Right renal pelvis (tissue), 4 donors: ENCODE measurements at places on chromosomes 1 and 21. TPM values are rescaled to one million over a fixed set of nuclear protein-coding genes. Genes with fewer than 3 reads are reported as not detected.

GRCh38 chr1:99646868-99647267 lies 955 bp downstream of the PALMD start:
- no peak for DNase-seq

DNA sequence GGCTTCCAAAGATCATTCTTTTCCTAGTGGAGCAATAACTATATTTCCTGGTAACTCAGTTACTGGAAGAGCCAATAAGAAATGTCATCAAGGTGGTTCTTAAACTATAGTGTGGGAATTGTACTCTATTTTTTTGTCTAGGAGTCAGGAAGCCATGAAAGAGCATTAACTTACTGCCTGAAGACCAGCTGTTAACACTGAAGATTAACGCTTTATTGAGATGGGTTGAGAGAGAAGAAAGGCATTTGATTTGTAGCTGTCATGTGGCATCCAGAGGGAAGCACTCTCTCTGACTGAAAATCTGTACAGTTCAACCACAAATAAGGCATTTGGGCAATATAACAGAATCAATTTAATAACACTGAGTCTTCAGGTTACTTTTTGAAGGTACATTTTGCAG lies 76.0 kb downstream of the DNM3 start:
- DNase-seq, result no peak

DNA sequence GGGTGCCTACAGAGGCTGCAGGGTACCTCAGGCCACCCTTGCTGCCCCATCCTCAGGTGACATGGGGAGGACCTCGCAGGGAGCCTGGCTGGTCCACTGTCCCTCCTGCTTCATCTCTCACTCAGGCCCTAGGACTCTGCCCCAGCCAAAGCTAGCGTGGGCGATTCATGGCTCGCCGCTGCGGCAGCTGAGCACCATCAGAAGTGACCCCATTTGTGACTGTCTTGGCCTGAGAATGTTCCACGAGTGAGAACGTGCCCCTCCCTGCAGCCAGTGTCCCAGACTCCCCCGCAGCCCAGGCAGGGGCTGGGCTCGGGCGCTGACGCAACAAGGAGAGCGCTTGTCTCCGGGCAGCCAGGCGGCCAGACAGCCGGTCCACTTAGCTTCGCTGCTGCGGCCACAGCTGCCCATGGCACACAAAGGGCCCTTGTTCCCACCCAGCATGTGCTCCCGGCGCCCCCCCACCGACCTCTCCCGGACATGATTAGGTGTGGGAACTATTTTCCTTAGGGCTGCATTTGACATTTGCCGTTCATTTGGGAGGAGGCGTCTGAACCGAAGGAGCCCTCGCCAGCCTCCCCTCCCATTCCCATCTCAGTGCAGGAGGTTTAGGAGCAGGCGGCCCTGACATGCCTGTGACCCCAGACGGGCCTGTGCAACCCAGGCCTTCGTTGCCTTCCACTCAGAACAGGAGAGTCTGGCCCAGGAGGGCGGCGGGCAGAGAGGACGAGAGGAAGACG lies 19.3 kb upstream of the POFUT2 start:
- DNase-seq, result no peak

CHIA gene
- polyA plus RNA-seq, result not detected

SPRR2B gene
- 0.17 TPM for polyA plus RNA-seq

- no peak for DNase-seq
These were observed 1.7 kb downstream of the HSPG2 start for GRCh38 chr1:21935393-21935804.

DNA sequence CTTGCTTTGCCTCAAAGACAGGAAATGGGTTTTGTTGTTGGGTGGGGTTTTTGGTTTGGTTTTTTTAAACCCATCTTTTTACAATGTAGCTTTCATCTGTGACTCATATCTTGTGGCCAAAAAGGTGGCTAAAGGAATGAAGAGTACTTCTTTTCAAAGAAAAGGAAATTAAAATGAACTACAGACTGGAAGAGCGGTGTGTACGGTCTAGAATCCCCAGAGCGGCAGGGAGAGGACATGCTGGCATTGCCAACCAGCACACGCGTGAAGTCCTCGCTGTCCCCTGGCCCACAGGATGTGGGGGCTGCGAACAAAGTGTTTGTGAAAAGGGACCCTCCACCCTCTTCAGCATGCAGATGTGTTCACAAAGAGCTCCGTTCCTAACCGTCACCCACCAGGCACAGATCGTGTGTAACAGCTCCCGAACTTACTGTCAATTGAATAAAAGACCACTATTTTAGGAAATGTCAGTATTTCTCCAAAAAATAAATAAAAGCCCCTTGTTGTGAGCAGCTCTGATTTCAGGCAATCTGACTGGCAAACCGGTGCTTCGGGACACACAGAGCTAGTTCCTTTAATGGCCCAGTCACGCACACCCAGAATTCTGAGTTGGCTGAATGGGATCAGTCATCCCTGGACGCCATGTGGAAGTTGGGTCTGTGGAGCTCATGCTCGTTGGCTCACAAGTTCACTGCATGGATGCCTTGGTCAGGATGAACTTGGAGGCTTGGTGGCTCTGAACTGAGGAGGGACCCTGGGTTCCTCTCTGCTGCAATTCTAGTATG lies 602.9 kb downstream of the NPHP4 start:
- no peak for DNase-seq

- no peak for DNase-seq
These were observed 25.7 kb downstream of the HSPG2 start for GRCh38 chr1:21911205-21912001.

HENMT1 gene
- polyA plus RNA-seq, result 13.1 TPM

SYNC gene
- 2.1 TPM for polyA plus RNA-seq

- no peak for DNase-seq
These were observed 40.7 kb upstream of the PRKACB start for GRCh38 chr1:84103197-84103992.

DNA sequence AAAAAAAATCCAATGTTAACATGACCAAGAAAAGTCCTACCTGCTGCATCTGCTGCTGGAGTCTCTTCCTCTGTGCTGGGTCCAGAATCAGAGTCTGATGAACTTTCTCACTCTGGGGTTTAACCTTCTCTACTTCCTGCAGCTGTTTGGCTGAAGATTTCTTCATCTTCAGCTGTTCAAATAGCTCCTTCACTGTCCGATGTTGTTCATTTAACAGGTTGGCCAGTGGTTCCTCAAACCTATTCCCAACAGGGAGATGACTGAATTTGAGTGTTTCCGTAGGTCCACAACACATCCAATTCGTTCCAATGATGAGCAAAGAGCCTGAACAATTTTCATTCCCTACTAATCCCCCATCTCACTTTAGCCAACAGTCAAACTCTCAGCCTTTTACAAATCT lies 79.4 kb downstream of the GON4L start:
- DNase-seq, result no peak

HTR1D gene
- polyA plus RNA-seq, result 0.33 TPM

- no peak for DNase-seq
These were observed 5.8 kb downstream of the OR6P1 start for GRCh38 chr1:158564608-158565007.

OPTC gene
- polyA plus RNA-seq, result not detected

- no peak for DNase-seq
These were observed 20.8 kb downstream of the LRRC8B start for GRCh38 chr1:89545264-89546038.

DNA sequence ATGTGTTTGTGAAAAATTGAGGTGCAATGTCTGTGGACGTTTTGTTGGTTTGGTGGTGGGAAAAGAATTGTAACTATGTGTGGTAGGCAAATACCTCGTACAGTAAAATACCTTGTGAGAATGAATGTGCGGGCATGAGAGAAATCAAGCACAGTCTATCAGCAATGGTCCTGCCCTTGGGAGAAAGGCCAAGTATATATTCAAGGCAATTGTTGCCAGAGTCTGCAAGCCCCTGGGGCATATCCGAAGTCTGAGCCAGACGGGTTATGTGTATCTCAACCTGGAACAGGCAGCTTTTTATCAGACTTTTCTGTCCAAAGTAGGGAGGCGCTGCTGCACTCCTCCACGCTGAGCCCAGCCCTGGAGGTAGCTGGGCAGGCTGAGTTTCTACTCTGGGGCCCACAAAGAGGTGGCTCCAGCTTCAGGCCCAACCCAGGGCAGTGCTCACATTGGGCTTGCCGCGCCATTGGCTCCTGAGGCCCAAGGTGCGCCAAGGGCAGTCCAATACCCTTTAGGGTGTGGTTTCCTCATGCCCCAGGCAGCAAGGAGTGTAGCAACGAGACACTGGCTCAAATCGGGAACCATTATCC lies 9.4 kb upstream of the GNL2 start:
- DNase-seq, result no peak

GRCh38 chr1:52102336-52103013 lies 39.4 kb upstream of the ZFYVE9 start:
- DNase-seq, result no peak

DNA sequence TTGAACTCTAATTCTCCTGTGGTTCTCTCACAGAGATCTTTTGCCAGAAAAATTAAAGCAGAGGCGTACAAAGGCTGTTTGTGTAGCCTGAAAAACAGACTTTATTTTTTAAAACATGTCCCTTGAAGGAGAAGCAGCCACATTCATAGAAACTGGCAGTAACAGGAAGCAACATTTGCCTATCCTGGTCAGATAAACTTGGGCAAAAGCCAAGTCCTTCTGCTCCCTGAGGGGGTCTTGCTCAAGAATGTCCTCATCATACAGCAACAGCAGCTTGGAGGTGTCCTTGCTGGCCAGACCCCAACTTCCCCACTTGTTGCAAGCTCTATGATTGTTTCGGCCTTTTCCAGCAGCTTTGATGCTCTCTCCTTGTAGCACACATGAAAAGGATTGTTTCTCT lies 36.3 kb downstream of the MSTO1 start:
- DNase-seq, result no peak

CSF1 gene
- polyA plus RNA-seq, result 8.4 TPM

USH2A gene
- polyA plus RNA-seq, result 0.21 TPM
